ENCODE measurements at places on chromosomes 2 and 18. TPM values are rescaled to one million over a fixed set of nuclear protein-coding genes. Genes with fewer than 3 reads are reported as not detected.

SERPINB12 gene
- not detected for total RNA-seq

COL3A1 gene
- total RNA-seq = 5,576 TPM

REG1B gene
- total RNA-seq = not detected

ACMSD gene
- total RNA-seq = not detected

MAPK4 gene
- 0.89 TPM for total RNA-seq

MAP3K19 gene
- total RNA-seq = 2.1 TPM

ERBB4 gene
- total RNA-seq = 6.4 TPM

BCS1L gene
- total RNA-seq = 52.2 TPM
